ENCODE measurements at places on chromosomes 2 and 18. TPM values are rescaled to one million over a fixed set of nuclear protein-coding genes. Genes with fewer than 3 reads are reported as not detected.
A peak's percentile ranks its signal among the peaks of the same experiment; 100 is the strongest.

CNGA3 gene
- 1.6 TPM for total RNA-seq

LRP1B gene
- total RNA-seq = 0.82 TPM

GRHL1 gene
- total RNA-seq = 0.55 TPM

CHST9 gene
- total RNA-seq = 0.80 TPM

SLC23A3 gene
- total RNA-seq = 15.2 TPM

- H3K4me1 ChIP-seq = no peaks in the 10 kb centered on the region
- no peak overlapping the region for H3K4me3 ChIP-seq
- no peaks in the 10 kb centered on the region for H3K27me3 ChIP-seq
- DNase-seq = no peak
- no peak overlapping the region for H3K27ac ChIP-seq
- no peaks in the 10 kb centered on the region for H3K36me3 ChIP-seq
Measured at GRCh38 chr2:112085375-112085730, 30.3 kb downstream of the TMEM87B start.

GRCh38 chr2:182866461-182867406 is at the start of gene FRZB:
Gene FRZB (minus strand): TSS chr2:182866637. CDS start chr2:182866552, 85 bp downstream.
- H3K27ac ChIP-seq = peak within 1 kb of the TSS; percentile 61
- H3K4me1 ChIP-seq = peaks cover 31% of the 10 kb centered on the region
- no peaks in the 10 kb centered on the region for H3K36me3 ChIP-seq
- DNase-seq = peak; percentile 32

DNA sequence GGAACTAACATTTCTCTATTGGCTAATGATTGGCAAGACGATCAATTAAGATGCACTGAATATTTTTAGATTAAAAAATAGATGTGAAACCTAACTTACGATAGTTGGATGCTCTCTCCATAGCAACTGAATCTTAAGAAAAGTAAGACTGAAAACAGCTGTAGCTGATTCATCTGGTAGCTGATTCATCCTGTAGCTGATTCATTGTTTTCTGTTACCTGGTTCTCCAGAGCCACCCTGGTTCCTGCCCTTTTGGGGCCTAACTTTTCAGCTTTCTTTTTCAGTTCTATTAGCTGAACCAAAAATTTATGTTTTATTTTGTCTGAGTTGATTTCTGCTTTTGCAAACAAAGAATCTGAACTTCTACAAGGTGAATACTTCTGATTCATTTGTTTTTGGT is 22.7 kb upstream of the SPR start:
- no peaks in the 10 kb centered on the region for H3K36me3 ChIP-seq
- H3K27me3 ChIP-seq = peaks cover 57% of the 10 kb centered on the region
- H3K4me1 ChIP-seq = peaks cover 9% of the 10 kb centered on the region
- H3K27ac ChIP-seq = no peak overlapping the region
- DNase-seq = no peak
- no peak overlapping the region for H3K4me3 ChIP-seq

GRCh38 chr18:48933578-48934414 is 17.0 kb downstream of the SMAD7 start:
- H3K27ac ChIP-seq = peak overlapping the region; percentile 91
- no peak overlapping the region for H3K4me3 ChIP-seq
- no peak for DNase-seq
- no peaks in the 10 kb centered on the region for H3K36me3 ChIP-seq

DNA sequence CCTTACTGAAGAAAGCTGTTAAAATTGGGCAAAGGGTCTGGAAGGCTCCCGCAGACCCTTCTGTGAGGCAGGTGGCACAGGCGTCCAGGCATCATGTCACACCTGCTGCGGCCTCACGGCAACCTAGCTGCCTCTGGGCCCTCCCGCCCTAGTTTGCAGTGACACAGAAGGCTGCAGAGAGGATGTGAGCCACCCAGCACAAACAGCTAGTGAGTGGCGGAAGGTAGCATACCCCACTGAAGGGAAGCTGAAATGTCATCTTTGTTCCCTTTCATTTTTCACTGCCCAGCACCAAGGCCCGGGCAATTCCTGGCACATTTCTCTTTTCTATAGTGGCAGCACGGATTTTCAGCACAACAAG is 53.8 kb downstream of the TRAPPC12 start:
- H3K36me3 ChIP-seq = peaks cover 4% of the 10 kb centered on the region
- H3K27me3 ChIP-seq = no peaks in the 10 kb centered on the region
- no peak for DNase-seq

DNA sequence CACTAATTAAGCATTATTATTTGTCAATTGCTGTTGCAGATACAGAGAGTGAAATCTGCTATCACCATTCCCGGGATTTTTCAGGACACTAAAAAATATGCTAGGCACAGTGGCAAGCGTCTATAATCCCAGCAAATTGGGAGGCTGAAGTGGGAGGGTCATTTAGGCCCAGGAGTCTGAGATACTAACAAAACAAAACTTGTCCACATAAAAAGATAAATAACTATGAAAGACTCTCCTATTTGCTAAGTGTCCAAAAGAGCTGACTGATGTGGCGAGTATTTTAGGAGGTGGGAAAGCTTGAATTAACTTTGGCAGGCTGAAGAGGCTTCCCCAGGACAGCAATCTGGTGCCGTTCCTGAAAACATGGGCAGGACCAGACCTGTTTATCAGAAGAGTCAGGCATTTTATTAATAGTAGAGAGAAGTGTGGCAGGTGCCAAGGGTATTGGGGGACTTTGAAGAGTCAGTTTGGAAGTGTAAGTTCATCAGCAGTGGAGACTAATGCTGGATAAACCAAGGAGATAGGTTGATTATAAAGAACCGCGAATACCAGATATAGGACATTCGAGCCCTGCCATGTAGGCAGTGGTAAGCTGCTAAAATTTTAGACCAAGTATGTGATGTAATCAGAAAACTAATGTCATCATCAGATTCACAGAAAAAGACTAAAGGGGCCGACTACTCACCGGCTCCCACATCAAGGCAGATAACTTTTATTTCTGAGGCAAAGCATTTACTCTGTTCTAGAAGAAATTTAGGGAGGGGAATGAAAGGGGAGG is 201.8 kb downstream of the EPHA4 start:
- DNase-seq = no peak
- H3K27me3 ChIP-seq = no peaks in the 10 kb centered on the region
- H3K4me1 ChIP-seq = no peaks in the 10 kb centered on the region

DNA sequence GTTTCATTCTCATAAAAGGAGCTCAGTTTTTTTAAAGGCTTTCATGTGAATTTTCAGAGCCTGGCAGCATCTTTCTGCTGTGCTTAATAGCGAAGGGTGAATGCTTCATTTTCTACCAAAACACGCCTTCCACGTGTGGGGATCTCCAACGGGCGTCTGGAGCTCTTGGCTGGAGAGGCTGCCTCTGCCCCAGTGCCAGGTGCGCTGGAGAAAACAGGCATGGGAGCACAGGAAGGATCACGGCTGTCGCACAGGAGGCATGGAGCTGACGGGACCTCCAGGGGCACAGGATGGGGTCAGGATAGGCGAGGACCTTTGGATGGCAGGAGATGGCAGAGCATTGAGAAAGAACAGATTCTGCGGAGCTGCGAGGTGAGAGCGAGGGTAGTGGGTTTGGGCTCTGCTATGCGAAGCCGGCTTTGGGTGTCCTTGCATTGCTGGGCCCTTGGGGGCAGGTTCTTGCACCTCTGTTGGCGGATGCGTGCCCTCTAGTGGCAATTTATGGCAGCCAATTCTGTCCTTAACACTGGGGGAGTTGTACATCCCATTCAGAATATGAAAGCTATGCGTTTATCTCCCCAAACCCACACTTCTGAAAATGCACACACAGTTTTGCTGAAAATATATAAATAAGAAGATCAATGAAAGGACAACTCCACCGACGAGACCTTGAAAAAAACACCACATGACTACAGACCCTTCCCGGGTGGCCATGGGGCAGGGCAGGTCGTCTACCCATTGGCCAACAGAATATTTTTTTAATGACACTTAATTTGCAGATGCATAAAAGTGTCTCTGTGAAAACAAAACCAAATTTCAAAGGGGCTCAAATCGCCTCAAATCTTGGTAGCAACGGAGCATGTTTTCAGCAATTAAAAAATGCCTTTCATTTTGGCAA is 90.4 kb upstream of the SLC35G4 start:
- no peak overlapping the region for H3K27ac ChIP-seq
- peak; percentile 11 for DNase-seq
- no peaks in the 10 kb centered on the region for H3K36me3 ChIP-seq
- H3K4me1 ChIP-seq = no peaks in the 10 kb centered on the region
- no peaks in the 10 kb centered on the region for H3K27me3 ChIP-seq
- no peak overlapping the region for H3K4me3 ChIP-seq
